Activated CD4-positive, alpha-beta T cell treated with anti-CD3 and anti-CD28 coated beads for 24 hours (primary cell): ENCODE measurements at places on chromosomes 3 and 15.

DNA sequence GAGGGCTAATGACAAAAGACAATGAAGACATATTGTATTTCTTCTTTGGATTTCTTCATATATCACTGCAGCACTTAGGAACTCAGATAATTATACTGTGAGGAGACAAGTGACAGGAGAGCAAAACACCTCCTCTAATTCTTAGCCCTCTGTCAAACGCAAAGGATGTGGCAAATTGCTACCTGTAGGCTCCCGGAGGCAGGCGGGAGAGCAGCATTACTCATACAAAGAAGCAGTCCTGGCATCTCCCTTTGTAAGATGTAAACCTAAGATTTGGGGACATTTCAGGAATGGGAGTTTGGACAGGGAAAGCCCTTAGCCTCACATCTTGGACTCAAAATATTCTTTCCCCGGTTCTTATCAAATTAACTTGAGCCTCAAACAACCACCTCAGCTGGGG is 460.8 kb downstream of the SOX2 start:
- no peak for DNase-seq

GRCh38 chr15:61749169-61749568 is 311.1 kb downstream of the VPS13C start:
- no peak for DNase-seq

- DNase-seq, result no peak
Observed at GRCh38 chr15:25770031-25770430, 93.1 kb downstream of the ATP10A start.

DNA sequence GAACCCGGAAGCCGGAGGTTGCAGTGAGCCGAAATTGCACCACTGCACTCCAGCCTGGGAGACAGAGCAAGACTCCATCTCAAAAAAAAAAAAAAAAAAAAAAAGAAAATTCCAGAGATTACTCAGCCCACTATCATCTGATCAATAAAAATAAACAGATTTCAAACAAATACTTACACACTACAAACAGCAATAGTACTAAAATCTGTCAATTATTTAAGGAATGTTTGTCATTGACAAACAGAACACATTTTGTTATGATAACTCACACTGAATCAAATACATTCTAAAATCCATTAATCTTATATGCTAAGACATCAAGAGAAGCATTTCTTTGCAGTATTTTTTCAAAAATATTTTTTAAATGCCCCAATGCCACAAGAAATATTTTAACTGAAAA is 7.6 kb downstream of the MYO9A start:
- no peak for DNase-seq

GRCh38 chr3:133464573-133464972 is 64.7 kb downstream of the BFSP2 start:
- DNase-seq, result no peak

DNA sequence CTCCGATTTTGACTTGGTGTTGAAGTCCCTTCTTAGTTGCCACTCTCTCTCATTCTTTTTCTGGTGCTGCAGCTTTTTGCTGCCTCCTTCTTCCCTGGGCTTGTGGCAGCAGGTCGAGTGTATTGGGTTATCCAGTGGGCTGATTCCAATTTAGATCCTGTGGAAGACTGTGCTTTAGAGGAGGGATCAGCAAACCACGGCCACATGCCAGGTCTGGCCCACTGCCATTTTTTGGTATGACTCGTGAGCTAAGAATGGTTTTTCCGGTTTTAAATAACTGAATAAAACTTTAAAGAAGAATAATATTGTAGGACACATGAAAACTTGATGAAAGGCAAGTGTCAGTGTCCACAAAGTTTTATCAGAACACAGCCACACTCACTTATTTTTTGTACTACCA is 330.5 kb downstream of the ROBO2 start:
- DNase-seq, result no peak

DNA sequence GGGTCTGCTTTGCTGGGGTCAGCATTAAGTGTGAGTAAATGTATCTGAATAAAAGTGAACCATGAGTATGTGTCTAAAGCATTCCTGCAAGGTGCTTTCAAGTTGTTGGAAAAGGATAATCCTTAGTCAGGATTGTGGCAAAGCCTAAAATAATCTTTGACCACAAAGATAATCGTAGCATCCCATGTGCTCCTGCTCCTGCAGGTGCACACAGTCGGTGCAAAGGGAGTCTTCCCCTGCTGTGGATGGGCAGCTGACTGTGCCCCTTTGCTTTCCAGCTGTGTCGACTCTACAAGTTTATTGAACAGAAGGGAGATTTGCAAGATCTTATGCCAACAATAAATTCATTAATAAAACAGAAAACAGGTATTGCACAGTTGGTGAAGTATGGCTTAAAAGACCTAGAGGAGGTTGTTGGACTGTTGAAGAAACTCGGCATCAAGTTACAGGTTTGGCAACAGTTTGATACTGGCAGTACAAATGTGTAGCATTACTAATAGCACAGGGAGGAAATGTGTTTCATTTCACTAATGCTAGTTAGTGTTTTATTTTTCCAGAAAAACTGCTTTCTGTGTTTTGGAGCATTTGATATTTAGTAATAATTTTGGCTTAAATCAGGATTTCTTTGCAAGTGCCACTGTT is 22.6 kb downstream of the SRP14 start:
- no peak for DNase-seq

GRCh38 chr3:104820959-104821358 is 545.8 kb upstream of the ALCAM start:
- DNase-seq, result no peak

DNA sequence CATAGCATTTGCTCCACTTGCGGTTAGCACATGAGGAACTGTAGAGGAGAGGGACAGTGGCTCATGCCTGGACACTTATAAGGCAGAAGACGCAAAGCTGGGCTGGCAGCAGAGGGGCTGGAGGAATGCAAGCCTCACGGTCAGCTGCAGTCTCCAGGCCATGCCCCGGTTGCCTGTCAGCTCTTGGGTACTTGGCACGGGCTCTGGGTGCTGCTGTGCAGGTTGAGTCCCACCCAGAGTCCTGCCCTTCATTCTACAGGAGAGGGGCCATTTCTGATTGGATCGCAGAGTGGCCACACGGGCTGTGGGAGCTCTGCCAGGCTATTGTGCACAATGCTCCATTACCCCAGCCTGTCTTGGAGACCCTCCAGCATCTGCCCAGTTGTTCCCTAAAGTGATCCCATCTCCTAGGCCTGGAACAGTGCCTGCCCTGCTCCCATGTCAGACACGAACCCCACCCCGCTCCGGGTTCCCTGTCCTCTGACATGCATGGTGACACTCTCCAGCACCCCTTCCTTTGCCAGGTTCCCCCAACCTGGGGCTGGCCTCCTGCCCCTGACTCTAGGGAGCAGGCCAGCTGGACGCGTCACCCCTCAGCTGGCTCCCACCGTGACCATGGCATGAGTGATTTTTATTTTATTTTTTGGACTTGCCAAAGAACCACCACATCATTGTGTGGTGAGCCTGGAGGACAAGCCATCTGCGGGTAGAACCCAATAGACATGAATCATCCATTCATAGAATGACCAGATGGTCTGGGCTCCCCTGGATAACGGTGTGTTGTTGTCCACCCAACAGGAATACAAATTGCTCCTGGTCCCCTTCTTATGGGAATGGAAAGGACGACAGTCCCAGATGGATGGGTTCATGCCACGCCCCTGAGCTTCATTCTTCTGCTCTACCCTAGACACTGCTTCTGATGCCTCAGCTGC is 51.0 kb upstream of the KLF13 start:
- no peak for DNase-seq

GRCh38 chr3:18562364-18563154 is 137.4 kb upstream of the SATB1 start:
- DNase-seq, result no peak

- no peak for DNase-seq
Observed at GRCh38 chr3:79453600-79453999, 314.2 kb downstream of the ROBO1 start.

GRCh38 chr3:192750201-192750600 is 22.9 kb upstream of the FGF12 start:
- no peak for DNase-seq
